Thoracic aorta endothelial cell (primary cell): ENCODE measurements at places on chromosomes 2 and 18. TPM values are rescaled to one million over a fixed set of nuclear protein-coding genes. Genes with fewer than 3 reads are reported as not detected.

The C2orf66 gene
- total RNA-seq = 0.22 and 0.40 TPM in 2 replicates

The DPP4 gene
- total RNA-seq = 7.3 and 16.2 TPM in 2 replicates

The NT5C1B gene
- total RNA-seq = not detected in 2 replicates

The PAX8 gene
- total RNA-seq = 0.13 and 0.43 TPM in 2 replicates

The SLC39A10 gene
- 41.6 and 62.5 TPM in 2 replicates for total RNA-seq

The COLEC11 gene
- not detected in 2 replicates for total RNA-seq

The HAAO gene
- 0.29 TPM in 1 of 2 replicates, not detected in the other for total RNA-seq

The NEU2 gene
- not detected in 2 replicates for total RNA-seq

The UBXN2A gene
- total RNA-seq = 14.0 and 16.1 TPM in 2 replicates

The ACMSD gene
- not detected in 2 replicates for total RNA-seq

The E2F6 gene
- 13.9 and 15.0 TPM in 2 replicates for total RNA-seq

The TRIM54 gene
- not detected in 2 replicates for total RNA-seq

The HNRNPLL gene
- total RNA-seq = 67.7 and 69.0 TPM in 2 replicates
